ENCODE measurements at places on chromosomes 13 and 19.

- DNase-seq, result no peak
Measured at GRCh38 chr19:6033744-6034264, 55.9 kb upstream of the RANBP3 start.

DNA sequence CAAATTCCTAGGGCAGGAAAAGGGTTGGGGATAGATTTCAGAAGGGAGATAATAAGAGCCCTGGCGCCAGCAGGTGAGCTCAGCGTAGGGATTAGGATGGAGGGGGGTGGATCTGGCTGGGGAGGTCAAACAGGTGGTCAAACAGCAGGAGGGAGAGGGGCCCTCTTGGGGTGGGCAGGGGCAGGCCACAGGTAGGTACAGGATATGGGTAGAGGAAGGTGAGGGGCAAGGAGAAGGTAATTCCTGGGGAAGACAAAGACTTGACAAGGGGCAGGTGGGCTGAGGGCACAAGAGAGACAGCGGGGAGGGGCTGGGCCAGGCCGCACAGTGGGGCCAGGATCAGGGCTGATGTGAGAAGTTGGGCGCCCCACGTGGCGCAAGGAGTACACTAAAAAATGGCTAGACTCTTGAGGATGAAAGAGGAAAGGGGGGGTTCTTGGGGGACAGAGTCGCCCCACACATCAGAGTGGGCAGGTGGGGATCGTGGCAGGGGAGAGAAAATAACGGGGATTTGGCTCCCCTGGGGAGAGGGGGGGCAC is 713 bp downstream of the KRI1 start:
- no peak for DNase-seq

- DNase-seq, result no peak
Measured at GRCh38 chr13:79966059-79966458, 374.9 kb downstream of the SPRY2 start.

- DNase-seq, result no peak
Measured at GRCh38 chr19:16945364-16945714, 56.5 kb downstream of the F2RL3 start.

DNA sequence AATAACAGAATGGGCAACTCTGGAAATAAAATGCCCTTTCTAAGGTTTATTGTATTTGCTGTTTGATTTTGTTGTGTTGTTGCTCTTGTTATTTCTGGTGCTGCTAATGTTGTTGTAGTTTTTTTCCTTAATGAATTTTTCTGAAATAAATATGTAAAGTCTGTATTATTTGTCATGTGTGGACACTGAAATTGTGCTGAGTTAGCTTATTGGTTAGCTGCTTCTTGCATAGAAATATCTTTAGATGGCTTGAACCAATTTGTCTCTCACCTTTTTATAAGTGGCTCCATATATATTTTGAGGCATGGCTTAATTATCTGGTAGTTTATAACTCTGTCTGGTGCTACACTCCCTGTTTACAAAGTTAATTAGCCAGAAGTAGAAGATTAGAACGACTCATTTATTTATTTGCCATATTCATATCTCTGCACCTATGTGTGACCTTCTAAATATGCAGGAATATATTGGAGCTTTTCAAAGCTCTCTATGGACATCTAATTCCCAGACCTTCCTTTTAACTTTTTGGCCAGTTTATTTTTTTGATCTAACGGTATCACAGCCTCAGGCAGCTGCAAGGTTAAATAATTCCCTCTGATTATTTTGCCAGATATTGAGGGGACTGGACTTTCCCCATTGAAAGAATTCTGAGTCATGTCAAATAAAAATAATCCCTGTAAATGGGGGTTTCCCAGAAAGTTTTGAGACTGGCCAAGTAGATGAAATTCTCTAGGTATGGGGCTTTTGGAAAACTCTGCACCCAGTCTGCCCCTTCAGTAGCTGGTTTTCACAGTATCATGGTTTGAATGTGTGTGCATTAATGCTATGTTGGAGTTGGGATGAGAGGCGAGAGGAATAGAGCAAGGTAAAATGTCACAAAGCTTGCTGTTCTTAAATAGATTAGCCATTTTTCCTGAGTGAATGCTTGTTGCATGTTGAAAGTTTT is 1331.7 kb upstream of the MIR17HG start:
- no peak for DNase-seq

DNA sequence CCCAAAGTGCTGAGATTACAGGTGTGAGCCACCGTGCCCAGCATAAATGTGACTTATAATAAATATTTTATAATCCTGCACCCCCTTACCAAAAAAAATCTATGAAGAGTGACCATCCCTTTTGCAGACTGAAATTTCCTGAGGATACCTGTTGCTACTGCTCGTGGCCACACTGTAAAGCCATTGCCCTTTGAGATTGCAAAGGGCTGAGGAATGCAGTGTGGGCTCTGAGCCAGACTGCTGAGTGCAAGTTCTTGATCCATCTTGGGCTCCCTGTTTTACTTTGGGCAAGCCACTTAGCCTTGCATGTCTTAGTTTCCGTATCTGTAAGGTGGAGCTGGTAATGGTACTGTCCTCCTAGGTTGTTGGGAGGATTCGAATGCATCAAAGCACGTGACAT is 23.4 kb downstream of the SIPA1L3 start:
- DNase-seq, result no peak

GRCh38 chr13:43831088-43831487 is 44.3 kb upstream of the ENOX1 start:
- DNase-seq, result no peak
